ENCODE measurements at places on chromosomes 11 and 22. TPM values are rescaled to one million over a fixed set of nuclear protein-coding genes. Genes with fewer than 3 reads are reported as not detected.
A peak's percentile ranks its signal among the peaks of the same experiment; 100 is the strongest.

Gene SEC14L3
- total RNA-seq: not detected

Gene TEX12
- 0.39 TPM for total RNA-seq

DNA sequence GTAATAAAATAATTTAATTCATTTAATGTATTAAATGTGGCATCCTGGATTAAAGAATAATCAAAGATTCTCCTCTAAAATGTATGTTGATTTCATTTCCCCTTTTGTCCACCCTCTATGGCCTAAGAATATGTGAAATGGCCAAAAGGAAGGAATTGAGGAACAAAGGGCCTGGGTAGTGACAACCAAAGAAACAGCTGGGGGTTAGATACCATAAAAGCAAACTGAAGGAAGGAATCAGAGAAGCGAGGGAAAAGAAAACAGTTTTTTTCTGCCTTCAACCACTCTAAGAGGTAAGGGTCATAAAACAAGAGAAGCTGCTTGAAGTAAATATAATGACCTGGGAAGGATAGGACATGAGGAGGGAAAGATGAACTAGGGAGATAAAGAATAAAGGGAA is 139.3 kb downstream of the FAM76B start:
- DNase-seq: no peak

GRCh38 chr11:127023991-127024390 is 23.4 kb upstream of the KIRREL3 start:
- no peak for DNase-seq

DNA sequence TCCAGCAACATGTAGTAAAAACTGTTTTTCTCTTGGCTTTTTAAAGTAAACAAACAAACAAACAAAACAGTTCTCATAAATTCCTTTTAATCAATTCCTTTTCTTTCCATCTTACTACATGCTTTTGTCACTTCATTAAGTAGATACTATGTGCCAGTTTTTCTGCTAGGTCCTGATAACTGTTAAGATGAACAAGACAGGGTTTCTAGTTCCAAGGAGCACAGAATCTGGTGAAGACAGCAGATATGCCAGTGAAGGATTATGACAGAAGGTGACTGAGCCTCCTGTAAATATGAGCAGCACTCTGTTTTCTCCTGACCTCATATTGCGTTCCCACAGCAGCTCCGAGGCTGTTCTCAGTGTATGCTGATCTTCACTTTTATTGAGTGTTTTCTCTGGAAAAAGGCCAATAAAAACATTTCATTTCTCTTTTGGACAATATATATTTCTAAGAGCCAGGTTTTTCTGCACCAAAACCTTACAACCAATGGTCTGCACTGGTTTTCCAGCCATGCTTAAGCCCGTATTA is 45.8 kb downstream of the HEPHL1 start:
- no peak for DNase-seq

- DNase-seq: peak; percentile 35
Measured at GRCh38 chr11:1054143-1055108, 17.9 kb upstream of the MUC6 start.

GRCh38 chr22:21856868-21857267 is 10.6 kb downstream of the MAPK1 start:
- DNase-seq: no peak
